ENCODE measurements at places on chromosomes 2 and 18.

DNA sequence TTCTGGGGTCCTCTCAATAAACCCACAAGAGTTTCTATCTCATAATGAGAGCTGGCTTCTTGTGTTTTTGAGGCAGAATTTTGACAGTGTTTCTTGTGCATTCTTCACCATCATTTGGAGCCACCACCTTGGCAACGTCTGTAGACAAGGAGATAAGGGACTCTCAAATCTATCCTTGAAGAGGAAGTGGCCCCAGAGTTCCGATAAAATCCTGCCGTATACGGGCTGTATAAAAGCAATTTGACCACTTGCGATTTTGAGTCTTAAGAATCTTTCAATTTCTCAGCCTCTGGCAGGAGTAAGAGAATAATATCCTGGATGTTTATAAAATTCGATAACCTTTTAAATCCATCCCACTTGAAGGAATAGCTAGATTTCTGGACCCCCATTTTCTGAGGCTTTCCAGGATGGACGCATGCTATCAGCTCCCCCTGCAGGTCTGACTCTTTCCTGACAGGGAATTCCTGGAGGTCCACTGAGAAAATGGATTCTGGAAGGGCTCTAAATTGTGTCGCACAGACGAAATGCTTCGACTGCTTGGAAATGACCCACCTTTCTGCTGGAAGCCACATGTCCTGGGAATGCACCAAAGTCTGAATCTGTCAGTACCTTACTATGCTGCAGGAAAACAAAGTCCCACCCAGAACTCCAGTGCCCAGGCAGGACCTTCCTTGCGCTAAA is 54.1 kb downstream of the E2F6 start:
- DNase-seq = no peak

DNA sequence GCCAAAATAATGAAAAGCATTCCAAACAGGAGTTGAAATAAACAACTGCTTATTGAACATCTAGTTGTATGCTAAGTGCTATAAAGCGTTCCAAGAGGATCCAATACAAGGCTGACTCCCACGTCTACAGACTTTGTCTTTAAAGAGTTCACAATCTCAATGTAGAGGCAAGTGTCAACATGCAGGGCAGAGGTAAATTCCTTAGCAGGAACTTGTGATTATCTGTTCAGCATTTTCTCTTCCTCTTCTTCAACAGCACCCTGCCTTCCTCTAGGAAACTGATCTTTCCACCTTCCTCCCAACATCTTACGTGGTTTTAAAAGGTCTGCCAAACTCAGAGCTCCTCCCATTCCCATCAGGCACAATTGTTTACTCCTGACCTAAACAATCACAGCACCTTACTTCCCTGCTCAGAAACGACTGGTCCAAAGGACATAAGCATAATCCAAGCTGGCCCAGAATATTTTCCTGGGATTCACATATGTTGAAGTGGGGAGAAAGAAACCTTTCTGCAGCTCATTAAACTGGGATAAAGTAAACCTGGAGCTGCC is 83.9 kb downstream of the ITSN2 start:
- no peak for DNase-seq

DNA sequence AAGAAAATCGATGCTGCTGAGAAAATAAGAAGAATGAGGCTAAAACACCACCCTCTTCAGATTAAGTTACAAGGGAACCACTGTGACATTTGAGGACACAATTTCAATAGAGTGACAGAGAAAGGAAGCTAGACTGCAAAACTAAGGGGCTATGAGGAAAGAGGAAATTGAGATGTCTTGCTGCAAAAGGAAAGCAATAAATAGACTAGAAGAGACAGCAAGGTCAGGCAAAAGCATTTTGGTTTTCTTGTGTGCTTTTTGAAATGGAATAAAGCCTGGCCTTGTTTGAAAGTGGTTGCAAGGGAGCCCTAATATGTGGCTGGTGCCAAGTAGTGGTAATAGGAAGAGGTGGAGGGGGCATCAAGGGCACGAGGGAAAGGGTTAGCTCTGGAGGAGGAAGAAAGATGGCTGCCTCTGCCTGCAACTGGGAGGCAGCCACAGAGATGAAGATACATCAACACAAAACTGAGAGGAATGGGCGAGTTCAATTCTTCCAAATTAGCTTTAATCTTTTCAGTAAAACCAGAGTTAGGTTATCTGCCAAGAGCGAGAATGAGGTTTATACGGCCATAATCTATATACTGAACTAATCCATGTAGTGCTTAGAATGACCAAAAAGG is 1.2 kb upstream of the MRO start:
- no peak for DNase-seq

DNA sequence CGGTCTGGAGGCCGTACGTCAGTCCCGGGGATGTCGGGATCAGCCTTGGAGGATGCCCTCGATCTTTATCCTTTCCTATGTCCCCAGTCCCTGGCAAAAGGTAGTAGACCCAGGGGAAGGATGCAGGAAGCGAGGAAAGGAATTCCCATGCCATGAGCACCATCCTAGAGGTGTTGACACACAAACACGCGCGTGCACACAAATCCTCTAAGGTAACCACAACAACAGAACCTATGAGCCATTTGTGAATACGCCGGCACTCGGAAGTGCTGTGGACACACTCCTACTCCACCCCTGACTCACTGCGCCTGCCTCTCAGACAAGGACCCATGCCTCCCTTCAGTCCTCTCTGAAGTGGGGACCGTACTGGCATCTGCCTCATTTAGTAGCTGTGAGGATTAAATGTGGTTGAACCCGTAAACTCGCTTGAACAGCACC is 11.3 kb upstream of the MLPH start:
- peak; percentile 83 for DNase-seq

- DNase-seq = no peak
These were observed 38.0 kb downstream of the KYNU start for GRCh38 chr2:142915502-142915901.

DNA sequence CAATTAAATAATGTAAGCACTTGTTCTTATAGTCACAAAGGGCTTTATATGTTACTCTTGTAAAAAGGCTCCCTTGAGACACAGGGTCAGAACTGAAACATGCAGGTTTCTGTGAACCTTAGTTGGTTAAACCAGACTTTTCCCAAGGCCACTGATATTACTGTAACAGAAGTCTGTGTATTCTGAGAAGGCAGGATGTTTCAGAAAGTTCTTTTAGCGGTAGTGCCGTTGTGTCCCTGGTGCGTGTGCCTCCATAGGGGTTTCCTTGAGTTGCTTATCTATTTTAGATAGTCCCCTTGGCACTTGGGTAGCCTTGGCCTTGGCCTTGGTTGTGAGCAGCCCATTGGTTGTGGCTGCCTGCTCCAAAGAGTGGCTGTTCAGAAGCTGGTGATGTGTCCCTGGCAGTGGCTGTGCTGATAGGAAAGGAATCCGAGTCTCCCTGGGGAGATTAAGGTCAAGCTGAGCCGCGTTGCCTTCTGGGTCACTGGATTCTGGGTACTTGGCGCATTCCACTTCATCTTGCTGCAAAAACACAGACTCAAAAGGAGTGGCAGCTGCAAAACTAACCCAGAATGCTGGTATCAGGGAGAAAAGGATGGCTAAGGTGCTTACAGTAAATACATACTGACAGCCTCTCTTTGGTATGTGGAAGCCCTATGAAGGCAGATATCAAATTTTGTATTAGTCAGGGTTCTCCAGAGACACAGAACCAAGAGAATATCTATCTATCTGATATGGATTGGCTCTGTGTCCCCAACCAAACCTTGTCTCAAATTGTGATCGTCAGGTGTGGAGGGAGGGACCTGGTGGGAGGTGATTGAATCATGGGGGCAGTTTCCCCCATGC is 69.7 kb downstream of the FHOD3 start:
- no peak for DNase-seq

DNA sequence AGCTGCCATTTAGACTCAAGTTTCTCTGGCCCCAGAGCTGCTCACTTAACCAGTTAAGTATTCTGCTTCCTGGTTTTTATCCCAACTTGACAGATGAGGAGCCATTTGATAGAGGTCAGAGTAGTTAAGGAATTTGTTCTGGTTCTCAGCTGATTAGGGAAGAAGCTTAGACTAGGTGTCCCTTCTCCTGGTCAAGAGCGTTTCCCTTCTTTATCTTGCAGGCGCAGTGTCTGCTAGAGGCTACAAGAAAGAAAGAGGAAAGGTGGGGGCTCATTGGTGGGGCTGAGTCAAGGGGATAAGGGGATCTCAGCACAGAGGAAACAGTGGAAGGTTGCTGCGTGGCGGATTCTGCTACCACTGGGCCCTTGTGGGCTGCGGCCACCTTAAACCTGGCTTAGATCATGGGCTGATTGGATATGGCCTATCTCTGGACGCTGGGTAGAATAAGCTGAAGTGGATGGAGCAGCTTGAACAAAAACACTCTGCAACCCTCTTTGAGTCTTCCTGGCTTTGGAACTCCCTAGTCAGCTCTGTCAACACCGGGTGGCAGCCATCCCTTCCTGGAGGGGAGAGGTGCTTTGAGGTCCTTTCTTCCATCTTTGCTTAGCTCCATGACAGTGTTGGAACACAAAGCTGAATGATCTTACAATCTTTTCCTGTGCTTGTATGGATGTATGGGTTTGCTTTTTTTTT is 70.8 kb downstream of the QPCT start:
- no peak for DNase-seq

DNA sequence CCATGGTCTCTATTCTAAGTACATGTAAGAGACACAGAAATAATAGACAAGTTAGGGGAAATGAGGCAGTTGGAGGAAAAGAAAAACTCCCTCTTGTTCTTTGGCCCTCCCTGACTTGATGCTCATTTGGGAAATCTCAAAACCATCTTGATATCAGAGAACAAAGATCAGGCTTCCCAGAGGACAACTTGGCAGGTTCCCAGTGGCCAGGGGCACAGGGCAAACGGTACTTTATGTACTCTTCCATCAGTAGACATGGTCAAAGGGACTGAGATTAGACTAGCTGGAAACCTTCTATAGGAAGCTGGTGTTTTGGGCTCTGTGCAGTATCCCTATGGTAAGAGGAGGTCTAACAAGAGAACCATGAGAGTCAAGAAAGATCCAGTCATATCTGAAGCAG is 56.6 kb downstream of the NCKAP5 start:
- DNase-seq = no peak

DNA sequence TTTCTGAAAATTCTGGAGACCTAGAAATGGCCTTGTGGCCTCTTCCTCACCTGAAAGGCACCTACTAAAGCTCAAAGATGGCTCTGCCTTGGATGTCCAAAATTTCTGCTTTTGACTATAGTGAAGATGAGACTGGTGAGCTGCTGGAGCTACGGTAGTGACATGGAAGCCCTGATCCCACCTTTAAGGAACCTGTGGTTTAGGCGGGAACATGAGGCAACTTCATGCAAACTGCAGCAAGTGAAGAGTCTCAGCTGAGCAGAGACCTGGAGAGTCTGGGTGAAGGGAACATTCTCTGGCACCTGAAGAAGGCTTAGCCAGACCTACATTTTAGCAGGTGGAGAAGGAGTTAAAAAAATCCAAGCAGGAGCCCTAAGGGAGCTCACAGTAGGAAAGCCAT is 40.0 kb downstream of the GORASP2 start:
- DNase-seq = no peak

GRCh38 chr2:241910604-241911520 is 41.3 kb downstream of the RTP5 start:
- DNase-seq = no peak

DNA sequence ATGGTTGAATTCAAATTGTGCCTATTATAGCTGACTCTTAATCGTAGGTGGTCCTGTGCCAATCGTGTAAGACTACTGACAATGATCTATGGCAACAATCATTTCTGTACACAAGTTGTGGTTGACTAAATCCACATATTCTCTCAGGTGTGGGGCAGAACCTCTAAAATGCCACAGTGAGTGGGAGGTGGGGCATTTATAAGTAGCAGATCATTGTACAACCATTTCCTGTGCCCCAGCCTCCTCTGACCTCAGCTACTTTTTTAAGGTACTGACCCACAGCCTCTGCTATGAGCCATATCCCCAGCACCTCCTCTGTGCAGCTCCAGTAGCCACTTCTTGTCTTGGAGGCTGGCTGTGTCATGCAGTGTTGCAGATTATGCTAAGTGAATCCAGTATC is 48.6 kb upstream of the RAPH1 start:
- peak; percentile 92 for DNase-seq

DNA sequence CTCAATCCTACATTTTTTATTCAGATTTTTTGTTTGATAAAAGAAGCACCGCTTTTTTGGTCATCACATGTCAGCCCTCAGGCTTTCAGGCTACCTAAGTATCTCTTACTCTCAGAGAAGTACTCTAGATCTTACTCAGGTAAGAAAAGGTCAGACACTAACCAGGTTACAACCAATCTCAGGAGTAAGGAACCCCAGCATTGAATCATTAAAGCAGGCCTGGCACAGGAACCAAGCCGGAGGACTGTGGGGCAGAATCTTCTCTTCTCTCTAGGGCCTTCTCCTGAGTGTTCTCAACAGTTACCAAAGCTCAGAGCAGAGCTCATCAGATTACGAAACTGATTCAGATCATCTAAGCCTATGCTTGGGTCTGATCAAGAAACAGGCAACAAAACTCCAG is 28.2 kb downstream of the RBMS1 start:
- DNase-seq = no peak

DNA sequence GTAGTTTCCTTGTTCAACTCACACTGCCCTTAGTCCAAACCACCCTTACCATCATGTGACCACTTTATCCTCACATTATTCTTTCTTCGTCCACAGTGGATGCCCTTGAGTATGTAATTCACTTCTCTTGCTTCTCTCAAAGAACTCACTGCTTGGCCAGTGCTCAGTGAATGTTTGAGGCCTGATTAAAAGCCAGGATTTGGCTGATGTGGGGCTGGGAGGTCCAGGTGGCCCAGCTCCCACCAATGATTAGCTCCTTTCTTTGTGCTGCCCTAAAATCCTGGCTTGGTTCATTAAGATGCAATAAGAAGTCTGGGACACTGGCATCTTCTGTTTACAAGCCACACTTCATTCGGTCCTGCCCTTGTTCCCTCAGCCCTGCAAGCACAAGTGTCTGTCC is 97.8 kb upstream of the CELF4 start:
- no peak for DNase-seq

GRCh38 chr18:54389143-54389505 is 31.4 kb downstream of the C18orf54 start:
- no peak for DNase-seq

GRCh38 chr2:235527806-235528469 is 34.1 kb downstream of the AGAP1 start:
- DNase-seq = no peak

- no peak for DNase-seq
These were observed 11.3 kb downstream of the GFPT1 start for GRCh38 chr2:69375494-69376353.
